Mucosa of descending colon (tissue), 3 donors: ENCODE measurements at places on chromosomes 4 and X. TPM values are rescaled to one million over a fixed set of nuclear protein-coding genes. Genes with fewer than 3 reads are reported as not detected.

DNA sequence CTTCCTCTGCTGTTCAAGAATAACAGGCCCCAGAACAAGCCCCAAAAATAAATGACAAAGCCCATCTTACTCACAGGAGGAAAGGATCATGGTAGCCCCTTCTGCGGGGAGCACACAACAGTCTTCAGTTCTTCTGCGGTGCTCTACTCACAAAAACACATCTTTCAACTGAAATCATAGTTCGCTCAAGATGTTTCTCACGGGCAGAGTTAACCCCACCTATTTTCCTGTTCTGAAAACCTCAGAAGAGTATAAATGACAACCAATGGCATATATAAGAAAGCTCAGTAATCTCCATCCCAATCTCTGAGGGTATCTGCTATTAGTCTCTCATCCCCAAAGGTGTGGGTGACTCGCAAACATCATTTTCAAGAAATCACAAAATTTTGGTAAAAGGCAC is at the start of gene TXK:
TXK (minus strand) TSS at position 170 of the 400 bp plus-strand sequence; CDS start at position 90, 80 bp downstream.
- DNase-seq = no peak

GRCh38 chr4:113832803-113833202 is 71.3 kb upstream of the CAMK2D start:
- DNase-seq = no peak

GRCh38 chr4:3371033-3372001 is 70.5 kb upstream of the HGFAC start:
- DNase-seq = no peak

- no peak for DNase-seq
Observed at GRCh38 chr4:181365671-181366070, 877.5 kb upstream of the TENM3 start.

GRCh38 chrX:46382595-46382994 is 162.6 kb downstream of the ZNF674 start:
- no peak for DNase-seq

DNA sequence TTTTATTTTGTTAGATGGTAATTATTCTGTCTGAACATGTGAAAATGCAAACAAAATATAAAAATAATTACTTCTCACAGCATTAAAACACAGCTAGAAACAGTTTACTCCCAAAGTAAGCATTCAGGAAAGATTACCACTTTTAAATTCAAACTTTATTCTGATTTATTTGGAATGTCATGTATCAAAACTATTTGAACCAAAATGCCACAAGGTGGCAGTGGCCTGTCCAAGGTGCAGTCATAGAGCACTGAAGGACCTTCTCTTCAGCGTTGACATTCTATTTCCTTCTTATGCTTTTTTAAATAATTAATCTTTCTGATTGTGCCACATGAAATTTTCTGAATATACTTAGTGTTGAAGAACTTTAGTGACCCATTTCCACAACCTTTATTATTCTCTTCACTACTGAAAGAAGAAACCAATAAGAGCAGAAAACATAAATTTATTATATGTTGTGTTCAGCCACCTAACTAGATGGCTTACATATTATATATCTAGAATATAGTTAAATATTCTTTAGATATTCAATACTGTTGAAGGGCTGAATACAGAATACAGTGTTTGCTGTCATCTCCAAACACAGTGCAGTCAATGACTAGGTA is 283.6 kb downstream of the CFAP299 start:
- peak; percentile 40 for DNase-seq

GRCh38 chrX:123878252-123878721 is 18.4 kb downstream of the XIAP start:
- DNase-seq = no peak

- DNase-seq = no peak
Observed at GRCh38 chr4:176210101-176210500, 14.7 kb upstream of the SPATA4 start.

DNA sequence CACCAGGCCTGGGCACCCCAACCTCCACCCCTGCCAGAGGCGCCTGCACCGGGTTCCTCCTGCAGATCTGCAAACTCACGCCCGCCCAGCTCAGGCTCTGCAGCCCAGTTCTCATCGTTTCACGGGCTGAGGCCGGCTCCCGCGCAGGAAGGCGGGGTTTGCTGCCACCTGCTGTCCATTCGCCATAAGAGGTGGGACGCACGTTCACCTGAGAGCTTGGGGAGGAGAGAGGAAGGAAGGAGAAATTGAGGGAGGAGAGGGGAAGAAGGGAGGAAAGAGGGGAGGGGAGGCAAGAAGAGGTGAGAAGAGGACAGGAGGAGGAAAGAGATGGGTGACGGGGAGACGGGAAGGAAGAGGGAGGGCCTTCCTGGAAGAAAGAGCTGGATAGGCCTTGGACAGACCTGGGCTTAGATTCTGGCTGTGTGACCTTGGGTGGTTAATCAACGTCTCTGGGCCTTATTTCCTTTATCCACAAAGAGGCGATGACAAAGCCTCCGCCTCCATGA is 114.5 kb downstream of the ADRA2C start:
- peak; percentile 82 for DNase-seq

GRCh38 chr4:7070729-7071511 is 3.1 kb upstream of the GRPEL1 start:
- peak; percentile 95 for DNase-seq

DNA sequence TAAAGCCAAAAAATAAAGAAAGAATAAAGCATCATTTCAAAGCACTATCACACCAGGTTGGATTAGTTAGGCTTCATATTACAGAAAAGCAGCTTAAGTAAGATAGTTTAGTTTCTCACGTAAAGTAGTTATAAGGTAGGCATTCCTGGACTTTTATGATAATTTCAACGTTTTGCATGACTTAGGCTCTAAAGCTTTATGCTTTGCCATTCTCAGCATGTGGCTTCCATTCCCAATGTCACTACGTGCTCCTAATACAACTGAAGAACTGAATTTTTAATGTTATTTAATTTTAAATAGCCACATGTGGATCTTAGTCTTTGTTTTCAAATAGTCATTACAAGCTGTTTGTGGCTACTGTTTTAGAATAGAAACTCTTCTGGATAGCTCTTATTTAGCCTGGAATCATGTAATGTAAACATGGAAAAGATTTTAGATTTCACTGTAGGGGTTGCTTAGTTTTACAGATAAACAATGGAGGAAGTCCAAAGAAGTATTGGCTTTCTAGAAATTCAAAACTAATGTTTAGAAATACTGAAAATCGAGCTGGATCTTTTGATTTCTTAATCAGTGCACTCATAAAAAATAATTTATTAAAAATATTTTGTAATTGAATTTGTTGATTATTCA is 710.0 kb downstream of the IL1RAPL1 start:
- DNase-seq = no peak

DNA sequence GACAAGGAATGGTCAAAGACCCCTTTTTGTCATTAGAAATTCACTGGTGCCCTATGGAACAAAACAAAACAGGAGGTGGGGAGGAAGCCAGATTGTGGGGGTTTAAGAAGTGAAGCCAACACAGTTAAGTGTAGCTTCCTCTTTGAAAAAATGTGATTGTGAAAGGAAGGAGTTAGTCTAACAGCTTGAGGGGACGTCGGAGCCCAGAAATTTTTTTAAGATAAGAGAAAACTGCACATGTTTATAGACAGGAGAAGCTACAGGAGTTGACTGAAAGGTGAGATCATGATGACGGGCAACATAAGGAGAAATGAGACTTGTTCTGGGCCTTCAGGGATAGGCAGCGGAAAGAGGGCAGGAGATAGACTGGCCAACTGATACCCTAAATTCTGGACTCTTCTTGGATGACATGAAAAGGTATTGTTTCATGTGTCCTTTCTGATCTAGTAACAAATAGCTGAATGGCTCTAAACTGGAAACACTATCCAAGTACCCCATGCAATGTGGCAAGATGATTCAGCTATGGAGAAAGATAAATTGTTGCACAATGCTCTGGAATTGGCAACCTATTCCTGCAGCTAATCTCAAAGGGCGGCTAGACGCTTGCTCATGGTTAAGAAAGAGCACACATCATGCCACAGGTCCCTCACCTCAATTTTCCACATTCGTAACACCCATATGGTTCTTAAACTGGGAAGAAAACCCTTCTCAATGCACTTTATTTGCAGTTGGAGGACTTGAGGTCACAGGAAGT is 3.7 kb upstream of the HDAC8 start:
- DNase-seq = no peak

GRCh38 chr4:37977471-37978247 is 17.5 kb downstream of the PTTG2 start:
- peak; percentile 89 for DNase-seq

DNA sequence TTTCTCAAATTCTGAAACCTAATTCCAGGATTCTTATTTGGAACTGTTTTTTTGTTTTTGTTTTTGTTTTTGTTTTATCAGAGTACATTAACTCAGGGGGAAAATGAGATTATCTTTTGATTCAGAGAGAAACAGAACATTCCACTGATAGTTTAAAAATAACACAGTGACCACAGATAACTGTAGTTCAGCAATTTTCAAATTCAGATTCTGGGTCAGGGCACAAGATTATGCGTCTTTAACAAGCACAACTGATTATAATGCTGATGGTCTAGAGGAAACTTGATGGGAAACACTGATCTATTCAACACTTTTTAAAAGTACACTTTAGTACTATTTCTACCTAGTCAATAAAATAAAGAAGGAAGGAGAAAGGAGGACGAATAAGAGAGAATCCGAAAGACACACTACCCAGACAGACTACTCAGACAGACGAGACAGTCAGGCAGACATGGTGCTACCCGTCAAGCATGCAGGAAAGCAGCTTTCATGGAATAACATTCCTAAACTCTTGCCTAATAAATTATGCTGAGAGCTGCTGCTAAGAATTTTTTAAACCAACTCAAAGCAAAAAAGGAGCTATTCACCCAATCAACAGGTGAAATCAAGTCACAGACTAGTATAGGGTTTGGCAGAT is 59.0 kb downstream of the APBB2 start:
- DNase-seq = no peak

TEX13B gene
- not detected for total RNA-seq

IRAK1 gene
- 66.5 TPM for total RNA-seq

GAGE1 gene
- total RNA-seq = not detected

SPINK2 gene
- not detected for total RNA-seq

USP26 gene
- not detected for total RNA-seq

ZXDA gene
- 3.5 TPM for total RNA-seq

EIF1AX gene
- total RNA-seq = 42.2 TPM

CDX4 gene
- total RNA-seq = not detected

LSM6 gene
- 18.9 TPM for total RNA-seq

TCEAL5 gene
- not detected for total RNA-seq

HMX1 gene
- not detected for total RNA-seq

NOX1 gene
- total RNA-seq = 109 TPM

SOD3 gene
- total RNA-seq = 33.0 TPM
